ENCODE measurements at places on chromosomes 4 and X.

- no peak for DNase-seq
Observed at GRCh38 chrX:151516538-151517187, 46.8 kb upstream of the PASD1 start.

- DNase-seq = no peak
Observed at GRCh38 chrX:44104699-44105098, 131.5 kb upstream of the NDP start.

DNA sequence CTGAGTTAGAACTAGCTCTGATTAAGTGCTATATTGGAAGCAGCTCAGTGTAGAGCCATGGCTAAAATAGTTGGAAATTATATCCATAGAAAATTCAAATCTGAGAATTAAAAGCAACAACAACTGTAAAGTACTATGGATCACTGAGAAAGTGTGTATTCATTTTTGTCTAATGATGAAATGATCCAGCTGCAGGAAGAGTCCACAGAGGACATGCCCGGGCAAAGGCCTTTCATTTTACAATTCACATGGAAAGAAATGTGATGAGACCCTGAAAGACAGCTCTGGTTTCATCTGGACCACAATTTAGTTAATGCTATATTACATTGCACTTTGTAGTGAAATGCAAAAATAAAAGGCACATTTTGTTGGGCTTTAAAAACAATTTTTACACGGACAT lies 196.8 kb upstream of the FAT1 start:
- no peak for DNase-seq

- no peak for DNase-seq
Observed at GRCh38 chr4:149409146-149409545, 406.5 kb downstream of the IQCM start.

DNA sequence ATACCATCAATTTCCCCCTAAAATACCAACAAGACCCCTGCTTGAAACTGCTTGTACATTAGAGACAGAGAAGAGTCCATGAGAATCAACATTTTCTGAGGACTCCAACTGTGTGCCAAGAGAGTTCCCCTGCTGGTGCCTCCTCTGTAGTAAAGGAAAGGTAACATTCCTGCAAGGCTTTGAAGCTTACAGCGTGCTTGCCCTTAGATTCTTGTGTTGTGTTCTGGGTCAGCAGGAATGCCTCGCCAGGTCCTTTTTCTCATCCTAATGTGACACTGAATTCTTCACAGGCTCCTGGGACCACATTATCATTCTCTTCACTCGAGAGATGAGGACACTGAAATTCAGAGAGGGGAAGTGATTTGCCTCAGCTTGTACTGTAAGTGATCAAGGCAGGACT lies 9.7 kb upstream of the EOLA2 start:
- DNase-seq = no peak

- peak; percentile 6 for DNase-seq
Observed at GRCh38 chrX:98956014-98956413, 1454.1 kb downstream of the PCDH19 start.

DNA sequence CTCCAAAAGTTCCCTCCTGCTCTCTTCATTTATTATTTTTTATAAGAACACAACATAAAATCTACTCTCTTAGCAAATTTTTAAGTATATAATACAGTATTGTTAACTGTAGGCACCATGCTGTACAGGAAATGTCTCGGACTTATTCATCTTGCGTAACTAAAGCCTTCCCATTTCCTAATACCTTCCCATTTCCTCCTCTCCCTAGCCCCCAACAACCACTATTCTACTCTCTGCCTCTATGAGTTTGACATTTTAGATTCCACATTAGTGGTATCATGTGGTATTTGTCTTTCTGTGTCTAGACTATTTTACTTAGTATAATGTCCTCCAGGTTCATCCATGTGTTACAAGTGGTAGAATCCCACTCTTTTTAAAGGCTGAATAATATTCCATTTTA lies 15.8 kb upstream of the SYTL4 start:
- DNase-seq = no peak

DNA sequence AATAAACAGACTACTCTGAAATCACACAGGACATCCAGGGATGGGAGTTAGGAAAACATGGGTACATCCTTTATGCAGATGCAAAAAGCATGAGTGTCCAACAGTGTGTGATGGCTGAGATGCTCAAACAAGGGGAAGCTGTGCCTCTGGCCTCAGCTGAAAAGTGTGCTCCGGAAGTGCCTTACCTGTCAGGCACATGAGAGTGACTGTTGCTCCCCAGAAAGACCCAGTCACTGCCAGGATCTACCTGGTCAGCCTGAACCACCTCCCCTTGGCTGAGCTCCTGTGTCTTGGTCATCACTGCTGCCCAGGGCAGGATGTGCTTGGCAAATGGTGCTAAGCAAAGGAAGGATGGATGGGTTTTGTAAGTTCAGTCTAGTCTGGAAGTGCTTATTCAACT lies 4.0 kb downstream of the PPP2R2C start:
- DNase-seq = no peak

GRCh38 chr4:4582653-4583052 lies 40.8 kb upstream of the STX18 start:
- no peak for DNase-seq

DNA sequence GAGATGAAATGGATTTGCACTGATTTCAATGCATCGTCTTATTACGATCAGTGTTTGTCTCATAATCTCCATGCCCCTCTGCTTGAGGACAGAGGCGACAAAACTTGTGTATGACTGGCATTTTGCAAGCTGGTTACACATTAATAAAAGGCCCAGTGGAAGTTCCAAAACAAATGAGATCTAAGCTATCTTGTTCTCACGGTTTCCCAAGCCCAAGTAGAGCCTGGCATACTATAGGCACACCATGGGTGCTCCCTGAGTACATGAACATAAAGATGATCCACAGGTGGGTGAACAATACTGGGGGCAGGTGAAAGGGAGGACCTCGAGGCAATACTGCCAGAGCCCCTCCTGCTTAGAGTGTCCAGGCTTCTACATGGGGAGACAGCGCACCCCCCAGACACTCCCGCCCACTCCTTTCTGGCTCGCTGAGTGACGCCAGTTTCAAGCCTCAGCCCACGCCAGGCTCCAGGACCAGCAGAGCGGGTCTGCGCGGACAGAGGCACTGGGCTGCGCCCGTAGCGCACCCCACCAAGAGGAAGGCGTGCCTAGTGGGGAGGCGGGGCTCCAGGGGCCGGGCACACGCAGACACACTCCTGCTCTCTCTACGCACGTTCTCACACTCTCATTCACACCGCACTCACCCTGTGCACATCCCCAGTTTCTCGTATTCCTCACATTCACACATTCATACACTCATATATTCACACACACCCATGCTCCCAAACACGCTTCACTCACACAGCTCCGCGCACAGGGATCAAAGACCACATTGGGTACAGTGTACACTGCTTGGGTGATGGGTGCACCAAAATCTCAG lies 8.9 kb upstream of the GSX2 start:
- no peak for DNase-seq

DNA sequence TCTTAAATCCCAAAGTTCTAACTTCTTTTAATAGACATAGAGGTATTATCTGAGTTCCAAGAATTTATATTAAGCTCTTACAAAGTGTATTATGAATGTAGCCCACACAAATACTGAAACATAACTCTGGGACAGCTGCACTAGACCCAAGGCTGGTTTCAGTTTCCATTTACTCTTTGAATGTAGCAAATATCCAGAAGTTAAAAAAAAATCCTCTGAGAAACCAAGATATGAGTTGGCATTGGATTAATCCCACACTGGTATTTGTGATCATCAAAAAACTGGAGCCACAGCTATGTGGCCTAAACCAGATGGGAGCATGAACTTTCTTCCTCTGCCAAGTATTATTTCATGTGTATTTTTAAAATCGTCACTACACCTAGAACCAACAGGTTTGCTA lies 23.6 kb upstream of the SMPX start:
- DNase-seq = no peak

GRCh38 chr4:172962564-172963353 lies 205.9 kb upstream of the GALNT7 start:
- DNase-seq = no peak

DNA sequence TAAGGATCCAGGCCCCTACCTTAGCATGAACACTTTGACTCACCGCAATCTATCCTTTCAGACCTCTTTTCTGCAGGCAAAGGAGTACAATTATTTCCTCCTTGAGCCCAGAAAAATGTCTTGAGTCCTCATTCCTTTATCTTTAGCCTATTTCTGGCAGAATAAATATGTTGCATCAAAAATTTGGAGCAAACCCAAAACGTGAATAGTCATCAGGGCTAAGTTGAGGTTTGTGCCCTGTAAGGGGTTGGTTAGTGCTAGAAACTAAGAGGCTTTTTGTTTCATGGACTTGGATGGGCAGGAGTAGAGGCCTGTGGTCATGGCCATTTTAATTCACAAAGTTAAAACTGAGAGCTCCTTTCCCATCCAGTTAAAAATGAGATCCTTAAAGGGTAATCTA lies 460.3 kb downstream of the GBA3 start:
- DNase-seq = no peak

- no peak for DNase-seq
Observed at GRCh38 chr4:91961504-91961903, 342.3 kb upstream of the GRID2 start.

GRCh38 chrX:118257781-118258180 lies 88.1 kb upstream of the WDR44 start:
- DNase-seq = no peak

DNA sequence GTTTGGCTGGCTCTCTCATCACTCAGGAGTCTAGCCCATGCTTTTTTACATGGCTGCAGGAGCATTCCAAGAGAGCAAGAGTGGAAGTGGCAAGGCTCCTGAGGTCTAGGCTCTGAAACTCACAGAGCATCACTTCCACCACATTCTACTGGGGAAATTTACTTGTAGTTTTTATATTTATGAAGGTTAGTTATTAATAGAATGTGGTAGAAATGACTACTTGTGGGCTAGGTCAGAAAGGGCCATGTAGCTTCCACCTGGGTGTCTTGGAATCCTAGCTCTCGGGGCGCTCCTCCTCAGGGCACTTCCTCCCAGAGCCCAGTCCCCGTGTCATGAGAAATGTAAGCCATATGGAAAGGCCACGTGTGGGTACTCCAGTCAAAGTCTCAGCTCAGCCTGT lies 127.0 kb upstream of the CASK start:
- DNase-seq = no peak

GRCh38 chr4:82484996-82485783 lies 54.8 kb downstream of the ENOPH1 start:
- no peak for DNase-seq

GRCh38 chr4:130249002-130249401 lies 1153.0 kb downstream of the C4orf33 start:
- DNase-seq = no peak

DNA sequence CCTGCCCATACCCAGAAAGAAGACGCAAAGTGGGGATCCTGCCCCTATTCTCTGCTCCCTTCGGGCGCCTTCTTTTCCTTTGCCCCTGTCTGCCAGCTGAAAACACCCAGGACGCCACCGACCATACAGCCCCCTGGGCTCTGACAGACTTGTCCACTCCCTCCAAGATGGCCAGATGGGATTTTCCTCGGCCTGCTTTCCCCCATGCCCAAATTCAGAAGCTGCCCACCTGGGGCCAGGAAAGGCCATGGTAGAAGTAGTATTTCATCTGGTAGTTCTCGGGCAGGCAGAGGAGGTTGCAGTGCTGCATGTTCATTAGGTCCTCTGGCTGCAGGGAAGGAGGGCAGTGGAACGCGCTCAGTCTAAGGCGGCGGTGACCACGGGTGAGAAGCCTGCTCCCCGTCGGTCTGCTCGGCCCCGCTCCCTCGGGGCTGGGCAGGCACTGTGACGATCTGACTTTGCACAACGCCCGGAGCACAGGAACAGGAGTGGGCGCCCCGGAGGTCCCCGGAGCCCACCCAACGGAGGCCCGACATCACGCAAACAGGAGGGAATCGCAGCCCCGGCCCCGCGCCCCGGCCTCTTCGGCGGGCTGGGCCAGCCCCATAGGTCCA lies 582 bp downstream of the NAA10 start:
- peak; percentile 9 for DNase-seq

GRCh38 chrX:110987292-110987691 lies 108.7 kb upstream of the PAK3 start:
- DNase-seq = no peak

DNA sequence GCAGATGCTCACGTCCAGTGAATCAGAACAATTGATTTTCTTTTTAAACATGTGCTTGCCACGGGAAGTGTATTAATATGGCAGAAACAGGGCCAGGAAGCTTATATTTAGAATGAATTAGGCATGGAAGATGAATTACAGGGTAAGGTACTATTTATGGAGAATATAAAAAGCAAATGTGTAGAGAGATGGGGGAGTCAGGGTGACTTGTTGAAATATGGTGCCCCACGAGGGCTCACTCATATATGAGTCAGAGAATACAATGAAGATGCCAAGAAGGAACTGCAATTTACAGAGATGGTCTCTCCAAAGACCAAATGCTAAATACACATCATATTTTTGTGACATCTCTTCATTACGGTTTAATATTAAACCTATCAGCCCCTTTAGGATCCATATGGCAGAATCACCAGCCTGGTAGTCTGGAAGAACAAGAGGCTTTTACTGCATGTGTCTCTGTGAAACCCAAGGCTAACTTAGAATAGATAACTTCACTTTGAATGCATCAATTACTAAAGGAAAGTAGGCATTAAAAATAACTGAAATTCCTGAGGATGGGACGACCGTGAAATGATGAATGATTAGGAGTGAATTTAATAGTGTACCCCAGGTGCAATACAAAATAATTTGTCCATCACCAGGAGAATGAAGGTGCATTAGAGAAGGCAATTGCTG lies 385.3 kb downstream of the ARHGAP24 start:
- DNase-seq = no peak

GRCh38 chr4:169340834-169341233 lies 70.1 kb upstream of the SH3RF1 start:
- no peak for DNase-seq

DNA sequence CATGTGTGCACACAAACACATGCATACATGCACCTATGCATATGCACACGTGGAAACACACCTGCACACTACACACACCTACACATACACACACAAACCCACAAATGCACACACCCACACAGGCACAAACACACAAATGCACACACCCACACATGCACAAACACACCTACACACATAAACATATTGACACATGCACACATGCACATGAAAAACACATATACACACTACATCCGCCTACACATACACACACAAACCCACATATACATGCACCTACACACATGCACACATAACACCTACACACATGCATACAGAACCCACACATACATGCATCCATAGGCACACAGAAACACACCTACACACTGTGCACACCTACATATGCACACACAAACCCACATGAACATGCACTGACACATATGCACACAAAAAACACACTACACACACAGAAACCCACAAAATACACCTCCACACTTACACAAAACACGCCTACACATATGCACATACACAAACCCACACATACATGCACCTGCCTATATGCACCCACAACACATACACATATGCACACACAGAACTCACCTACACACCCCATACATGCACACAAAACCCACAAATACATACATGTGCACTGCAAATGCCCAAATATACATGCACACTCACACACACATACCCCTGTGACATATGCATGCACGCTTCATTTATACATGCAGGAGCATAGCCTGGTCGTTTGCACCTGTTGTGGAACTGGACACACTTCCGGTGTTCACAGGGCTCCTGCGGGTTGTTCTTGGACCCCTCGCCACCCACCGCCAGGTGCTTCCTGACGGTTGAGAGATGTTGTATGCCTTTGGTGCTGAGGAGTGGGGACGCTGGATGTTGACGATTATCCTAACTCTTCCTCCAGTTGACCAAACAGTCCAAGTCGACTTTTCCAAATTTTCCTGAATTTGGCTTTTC lies 22.1 kb downstream of the CD99 start:
- no peak for DNase-seq

GRCh38 chrX:118464501-118464900 lies 31.1 kb upstream of the DOCK11 start:
- DNase-seq = no peak
